ENCODE measurements at places on chromosomes 12 and 14. TPM values are rescaled to one million over a fixed set of nuclear protein-coding genes. Genes with fewer than 3 reads are reported as not detected.

The FAM181A gene
- total RNA-seq = not detected

The AKAP3 gene
- 0.10 TPM for total RNA-seq

The AICDA gene
- not detected for total RNA-seq

The AACS gene
- total RNA-seq = 44.3 TPM

GRCh38 chr14:22905627-22906026 lies 13.3 kb downstream of the RBM23 start:
- DNase-seq = no peak

DNA sequence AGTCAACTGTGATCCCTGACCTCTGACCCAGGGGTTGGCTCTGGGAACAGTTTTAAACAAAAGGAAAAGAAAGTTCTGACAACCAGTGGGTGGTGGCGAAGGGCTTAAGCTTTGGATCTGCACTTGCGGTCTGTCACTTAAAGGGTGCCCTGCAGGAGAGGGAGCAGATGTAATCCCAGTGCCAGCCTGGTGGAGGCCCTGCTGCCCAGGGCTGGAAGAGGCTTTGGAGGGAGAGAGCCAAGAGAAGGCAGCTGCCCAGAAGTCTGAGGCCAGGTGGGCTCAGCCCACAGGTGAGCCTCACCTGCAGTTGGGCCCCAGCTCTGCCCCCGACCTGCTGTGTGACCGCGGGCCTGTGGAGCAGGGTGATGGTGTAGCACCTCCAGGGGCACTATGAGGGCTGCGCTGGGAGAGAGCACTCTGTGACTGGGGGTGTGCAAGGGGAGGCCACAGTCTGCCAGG lies 19.1 kb downstream of the SH2B3 start:
- no peak for DNase-seq

DNA sequence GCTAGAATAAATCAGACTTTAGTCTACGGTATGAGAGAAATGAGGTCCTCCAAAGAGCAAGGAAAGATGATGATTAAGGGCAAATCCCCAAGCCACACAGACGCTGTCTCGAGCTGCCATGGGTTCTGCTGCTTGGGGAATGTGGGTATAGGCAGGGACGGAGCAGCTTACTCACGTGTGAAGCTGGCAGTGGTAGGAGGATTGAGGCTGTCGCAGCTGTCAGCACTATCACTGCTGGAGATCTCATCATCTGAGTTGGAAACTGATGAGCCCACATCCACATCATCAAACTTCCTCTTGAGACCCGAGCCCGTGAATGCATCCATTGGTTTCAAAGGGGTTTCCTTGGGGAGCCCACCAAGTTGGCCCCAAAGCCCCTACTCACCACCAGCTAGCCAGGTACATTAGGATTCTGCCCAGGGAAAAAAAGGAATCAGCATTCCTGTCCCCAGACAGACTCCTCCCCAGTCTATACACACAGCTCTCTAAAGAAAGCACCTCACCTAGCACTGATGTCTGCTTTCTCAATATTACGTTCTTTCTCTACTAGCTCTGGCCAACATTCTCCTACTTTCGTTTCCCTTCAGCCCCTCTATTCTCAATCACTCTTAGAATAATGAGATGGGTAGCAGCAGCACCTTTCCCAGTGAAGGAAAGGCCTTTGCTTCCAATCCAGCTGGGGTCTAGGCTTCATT lies 7.0 kb downstream of the CSRNP2 start:
- DNase-seq = no peak

GRCh38 chr12:120820884-120821510 lies 83.2 kb downstream of the SPPL3 start:
- DNase-seq = no peak
